NCI-H1436 treated with DMSO at 0.1 percent for 48 hours (cell line): ENCODE measurements at places on chromosomes 7 and 10.
A peak's percentile ranks its signal among the peaks of the same experiment; 100 is the strongest.

- DNase-seq: no peak
Measured at GRCh38 chr7:107344799-107345198, 125.1 kb upstream of the GPR22 start.

DNA sequence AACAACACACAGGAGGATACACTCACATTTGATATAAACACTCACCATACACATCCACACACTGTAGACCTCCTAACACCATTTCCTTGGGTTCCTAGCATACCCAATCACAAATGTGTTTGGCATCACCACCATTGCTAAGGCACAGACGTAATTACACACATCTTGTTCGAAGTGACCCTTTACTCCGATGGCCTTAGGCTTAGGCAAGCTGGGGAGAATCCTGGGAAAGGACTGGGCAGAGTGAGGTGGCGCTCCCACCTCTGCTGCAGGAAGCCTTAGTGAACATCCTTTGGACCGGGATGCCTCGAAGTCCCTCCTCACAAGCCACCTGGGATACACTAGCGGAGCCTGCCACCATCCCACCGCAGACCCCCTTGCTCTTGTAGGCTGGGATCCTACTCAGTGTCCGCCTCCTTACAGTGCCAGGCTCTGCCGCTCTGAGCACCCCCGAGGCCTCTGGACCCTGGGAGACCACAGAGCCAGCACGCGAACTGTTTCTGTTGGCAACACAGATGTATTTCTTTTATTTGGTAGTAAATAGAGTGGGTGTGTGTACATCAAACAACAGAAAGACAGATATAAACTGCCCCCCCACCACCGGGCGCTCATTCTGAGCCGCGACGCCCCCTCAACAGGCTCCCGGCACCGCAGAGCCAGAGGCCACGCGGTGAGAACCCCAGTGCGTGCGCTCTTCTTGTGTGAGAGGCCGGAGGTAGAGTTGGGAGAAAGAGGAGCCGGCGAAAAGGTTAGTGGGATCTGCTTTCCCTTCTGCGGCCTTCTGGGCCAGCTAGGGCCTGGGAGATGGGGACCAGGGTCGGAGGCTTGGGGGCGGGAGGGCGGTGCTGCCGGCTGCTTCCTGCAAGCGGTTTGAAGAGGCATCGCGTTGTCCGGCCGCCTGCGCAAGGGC, 5.9 kb upstream of the HMX2 start:
- no peak for DNase-seq

DNA sequence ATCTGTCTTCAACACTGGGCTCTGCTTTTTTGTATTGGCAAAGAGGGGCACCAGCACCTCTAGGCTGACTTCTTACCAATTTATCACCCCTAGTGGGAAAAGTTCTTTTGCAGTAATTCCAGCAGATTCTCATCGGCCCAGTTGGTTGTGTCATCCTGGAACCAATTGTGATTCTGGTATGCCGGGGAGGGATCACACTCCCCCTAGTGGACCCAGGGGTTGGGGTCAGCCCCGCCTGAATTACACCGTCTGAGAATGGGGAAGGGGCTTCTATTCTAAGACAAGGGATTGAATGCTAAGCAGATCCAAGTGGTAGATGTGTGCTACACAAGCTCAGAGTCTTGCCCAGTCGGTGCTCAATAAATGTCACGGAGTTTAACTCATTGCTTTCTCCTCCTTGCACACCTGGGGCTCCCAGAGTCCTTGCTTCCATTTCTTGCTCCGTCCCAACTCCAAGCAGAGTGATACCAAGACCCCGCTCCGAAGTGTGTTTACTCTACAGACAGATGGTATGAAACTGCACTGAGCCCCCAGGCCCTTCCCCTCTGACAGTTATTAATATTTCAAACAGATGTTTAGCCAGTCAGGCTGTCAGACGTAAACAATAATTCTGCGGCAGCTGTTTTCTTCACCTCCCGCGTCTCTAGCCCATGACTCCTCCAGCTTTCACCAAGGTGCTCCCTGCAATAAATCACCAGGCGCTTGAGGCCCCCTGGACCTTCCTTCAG, 71.9 kb downstream of the C10orf105 start:
- no peak for DNase-seq

GRCh38 chr10:38047666-38048065, 37.2 kb downstream of the ZNF33A start:
- no peak for DNase-seq

DNA sequence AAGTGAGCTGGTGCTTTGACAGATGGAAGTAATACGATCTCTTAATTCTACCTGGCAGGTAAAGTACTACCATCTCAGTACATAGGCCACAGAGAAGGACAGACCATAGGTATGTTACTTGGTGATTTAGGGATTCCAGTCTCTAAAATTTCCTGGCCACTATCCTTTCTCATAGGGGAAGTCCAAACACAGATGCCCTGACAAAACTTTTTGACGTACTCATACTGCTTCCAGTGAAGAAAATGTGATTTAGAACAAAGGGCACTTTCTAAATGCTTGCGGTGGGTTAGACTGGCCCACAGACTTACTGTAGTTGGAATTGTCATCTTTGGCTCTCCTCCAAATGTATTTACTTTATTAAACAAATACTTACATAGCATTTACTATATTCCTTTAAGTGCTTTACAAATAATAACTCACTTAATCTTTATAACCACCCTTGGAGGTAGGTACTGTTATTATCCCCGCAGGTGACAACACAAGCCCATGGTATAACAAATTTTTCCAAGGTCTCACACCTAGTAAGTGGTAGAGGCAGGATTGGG, 3.0 kb downstream of the PI4K2A start:
- DNase-seq: no peak

DNA sequence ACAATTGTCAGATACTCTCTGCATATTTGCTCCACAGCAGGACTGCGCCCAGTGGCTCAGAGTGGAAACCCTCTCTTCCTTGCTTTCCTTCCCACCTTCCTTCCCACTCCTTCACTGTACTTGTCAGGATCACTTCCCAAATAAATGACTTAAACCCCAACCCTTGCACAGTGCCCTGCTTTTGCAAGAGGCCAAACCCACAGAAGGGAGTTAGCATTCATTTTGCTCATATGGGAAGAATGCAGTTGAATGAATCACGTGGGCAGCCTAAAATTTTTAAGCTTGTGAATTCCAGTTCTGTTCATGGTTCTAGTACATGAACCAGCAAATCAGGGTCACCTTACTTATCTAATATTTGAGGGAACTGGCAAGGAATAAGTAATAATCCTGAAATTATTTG, 47.7 kb upstream of the SFMBT2 start:
- DNase-seq: no peak

- no peak for DNase-seq
Measured at GRCh38 chr7:36692456-36692855, 31.8 kb downstream of the AOAH start.

- no peak for DNase-seq
Measured at GRCh38 chr10:129446183-129446581, 20.9 kb upstream of the MGMT start.

DNA sequence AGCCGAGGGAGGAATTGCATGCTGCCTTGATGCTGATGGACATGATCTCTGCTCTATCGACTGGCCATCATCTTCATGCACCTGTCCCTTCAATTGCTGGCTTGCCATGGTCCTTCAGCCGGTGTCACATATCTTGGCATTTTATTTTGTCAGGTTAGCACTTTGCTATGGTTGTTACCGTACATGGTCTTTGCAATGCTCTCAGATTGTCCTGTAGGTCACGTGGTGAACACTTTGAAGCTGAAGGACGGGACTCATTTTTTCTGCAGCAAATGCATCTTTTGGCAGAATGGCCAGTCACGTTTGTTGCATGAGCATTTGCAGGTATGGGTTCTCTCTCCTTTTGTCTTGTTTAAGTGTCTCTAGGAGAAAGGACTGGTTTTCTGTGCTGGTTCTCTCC, 326.8 kb upstream of the SHH start:
- no peak for DNase-seq

DNA sequence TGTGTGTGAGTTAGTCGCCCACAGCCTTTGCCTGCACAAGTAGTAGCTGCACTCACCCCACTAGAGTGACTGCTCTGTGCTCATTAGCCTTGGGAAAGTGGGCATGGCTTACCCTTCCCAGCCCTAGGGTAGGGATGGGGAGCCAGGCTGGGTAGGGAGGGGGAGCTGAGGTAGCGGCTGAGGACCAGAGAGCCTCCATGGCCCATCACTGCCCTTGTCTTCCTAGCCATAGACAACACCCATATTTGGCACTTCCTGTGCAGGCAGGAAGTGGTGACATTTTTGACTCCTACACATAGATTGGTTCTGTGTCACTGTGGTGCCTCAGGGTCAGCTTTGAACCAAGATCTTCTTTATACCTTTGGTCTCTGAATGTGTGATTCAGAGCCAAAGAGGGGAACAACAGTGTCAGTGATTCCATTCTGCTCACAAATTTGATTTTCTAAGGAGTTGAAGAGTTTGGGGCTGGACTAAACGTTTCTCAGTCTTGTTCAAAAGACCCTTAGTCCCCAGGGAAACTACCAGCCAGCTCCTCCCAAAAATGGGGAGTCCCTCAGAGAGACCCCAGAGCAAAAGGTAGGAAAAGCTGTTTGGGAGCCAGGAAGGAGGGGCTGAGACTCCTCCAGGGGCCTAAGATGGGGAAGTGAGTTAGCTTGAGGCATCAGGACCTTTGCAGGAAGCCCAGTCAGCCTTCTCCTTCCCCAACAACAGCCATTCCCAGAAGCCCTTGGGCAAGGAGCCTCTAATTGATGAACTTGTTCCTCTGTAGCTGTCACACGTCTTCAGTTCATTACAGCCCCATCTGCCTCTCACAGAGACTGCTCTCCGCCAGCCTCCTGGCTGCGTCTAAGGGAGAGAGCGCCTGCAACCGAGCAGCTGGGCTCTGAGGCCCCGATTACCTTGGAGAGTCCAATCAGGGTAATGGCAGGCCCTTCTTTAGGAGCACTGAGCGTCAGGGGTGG, 135.0 kb downstream of the CDH23 start:
- peak; percentile 24 for DNase-seq

GRCh38 chr7:28076423-28077200, 104.0 kb downstream of the JAZF1 start:
- DNase-seq: no peak

- DNase-seq: no peak
Measured at GRCh38 chr7:121402701-121403100, 6.6 kb upstream of the FAM3C start.

DNA sequence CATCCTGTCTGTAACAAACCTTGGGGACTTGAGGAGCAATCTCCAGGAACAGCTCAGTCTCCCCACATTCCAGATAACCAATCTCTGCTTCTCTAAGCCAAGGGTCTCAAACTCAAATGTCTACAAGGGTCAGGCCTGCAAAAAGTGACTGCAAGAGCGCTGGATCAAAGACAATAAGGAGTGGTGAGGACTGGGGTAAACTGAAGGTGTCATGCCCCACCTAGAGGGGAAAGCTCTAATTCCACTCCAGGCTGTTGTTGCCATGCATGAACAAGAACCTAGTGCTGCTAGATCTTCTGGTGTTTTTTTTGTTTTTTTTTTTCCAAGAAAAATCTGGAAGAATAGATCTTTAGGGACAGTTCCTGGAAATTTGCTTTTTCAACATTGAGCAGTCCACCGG, 117.9 kb upstream of the MACROH2A2 start:
- DNase-seq: no peak

DNA sequence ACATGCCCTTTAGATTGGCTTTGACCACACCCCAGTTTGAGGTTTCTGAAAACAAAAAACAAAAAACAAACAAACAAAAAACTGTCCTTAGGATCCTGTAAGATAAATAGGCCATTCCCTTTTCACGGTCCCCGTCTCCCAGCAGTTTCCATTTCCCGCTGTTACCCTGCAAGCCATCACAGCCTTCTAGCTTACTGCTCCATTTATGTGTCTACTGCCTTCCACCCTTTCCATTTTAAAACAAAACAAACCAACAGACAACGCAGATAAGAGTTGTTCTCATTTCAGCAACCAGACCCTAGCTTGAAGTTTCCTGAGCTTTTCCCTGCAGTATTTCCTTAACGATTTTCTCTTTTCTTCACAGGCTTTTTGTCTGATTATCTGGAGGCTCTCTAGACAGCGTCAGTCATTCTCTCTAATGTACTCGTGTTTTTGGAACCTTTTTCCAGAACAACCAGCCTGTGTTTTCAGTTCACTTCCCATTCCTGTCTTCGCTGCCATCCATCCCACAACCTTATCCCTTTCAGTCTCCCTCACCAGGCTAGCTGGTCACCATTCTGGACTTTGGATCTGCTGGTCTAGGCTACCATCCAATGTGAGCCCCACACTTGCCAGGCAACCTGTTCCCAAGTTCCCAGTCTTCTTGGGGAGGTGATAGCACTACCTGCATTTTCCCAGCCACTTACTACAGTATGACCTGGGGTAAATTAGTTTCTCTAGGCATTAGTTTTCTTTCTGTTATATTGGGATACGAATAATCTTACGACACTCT, 317.3 kb upstream of the FZD1 start:
- DNase-seq: no peak

DNA sequence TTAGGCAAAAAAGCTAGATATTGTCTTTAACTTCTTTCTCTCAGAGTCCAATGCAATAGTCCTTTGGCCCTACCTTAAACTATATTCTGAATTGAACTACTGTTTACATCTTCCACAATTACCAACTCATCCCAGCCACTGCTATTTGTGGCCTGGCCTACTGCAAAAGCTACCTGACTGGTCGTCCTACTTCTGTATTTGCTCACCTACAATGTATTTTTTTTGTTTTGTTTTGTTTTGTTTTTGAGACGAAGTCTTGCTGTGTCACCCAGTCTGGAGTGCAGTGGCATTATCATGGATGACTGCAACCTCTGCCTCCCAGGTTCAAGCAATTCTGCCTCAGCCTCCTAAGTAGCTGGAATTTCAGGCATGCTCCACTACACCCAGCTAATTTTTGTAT, 51.2 kb downstream of the ARL4A start:
- DNase-seq: no peak

DNA sequence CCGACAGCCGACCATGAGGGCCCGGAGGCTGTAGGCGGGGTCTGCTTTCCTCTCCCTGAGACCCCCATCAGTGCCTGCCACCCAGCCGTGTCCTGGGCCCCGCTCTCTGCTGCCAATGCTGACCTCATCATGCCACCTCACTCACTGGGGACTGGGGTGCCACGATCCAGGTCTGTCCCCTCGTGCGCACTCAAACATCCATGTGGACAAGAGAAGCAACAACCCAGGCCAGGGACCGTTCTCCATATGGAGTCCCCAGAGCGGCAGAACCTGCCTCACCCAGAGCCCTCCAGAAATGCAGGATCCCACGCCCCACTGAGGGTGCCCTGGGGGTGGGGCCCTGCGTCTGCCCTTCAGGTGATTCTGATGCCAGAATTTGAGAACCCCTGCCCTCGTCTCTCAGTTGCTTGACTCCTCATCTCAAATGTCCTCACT, 210.0 kb upstream of the PPP2R2D start:
- no peak for DNase-seq

- no peak for DNase-seq
Measured at GRCh38 chr10:60203993-60204618, 185.6 kb downstream of the ANK3 start.

- no peak for DNase-seq
Measured at GRCh38 chr7:77799078-77799964, 748 bp downstream of the PHTF2 start.

GRCh38 chr7:47803846-47804245, 144.4 kb downstream of the PKD1L1 start:
- no peak for DNase-seq

GRCh38 chr7:117791877-117792780, 81.1 kb downstream of the CTTNBP2 start:
- DNase-seq: no peak
